ENCODE measurements at places on chromosomes 2 and 18. TPM values are rescaled to one million over a fixed set of nuclear protein-coding genes. Genes with fewer than 3 reads are reported as not detected.

The RAB6C gene
- total RNA-seq: not detected

DNA sequence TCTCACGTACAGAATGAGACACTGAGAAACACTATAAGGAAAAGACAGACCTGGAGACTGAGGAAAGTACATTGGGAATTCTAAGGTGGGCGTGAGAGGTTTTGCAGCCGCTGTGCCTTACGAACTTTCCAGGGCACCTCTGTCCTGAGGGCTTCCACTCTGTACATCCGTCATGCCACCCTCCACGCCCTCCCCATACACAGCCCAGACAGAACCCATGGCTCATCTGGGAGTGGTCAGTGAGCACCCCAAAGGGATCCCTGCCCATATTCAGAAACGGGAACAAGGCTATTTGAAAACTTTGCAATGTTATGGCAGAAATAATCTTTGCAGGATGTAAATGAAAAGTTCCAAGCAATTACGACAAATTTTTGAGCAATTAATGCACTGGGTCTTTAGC, 95.4 kb upstream of the ZNF532 start:
- DNase-seq: no peak

DNA sequence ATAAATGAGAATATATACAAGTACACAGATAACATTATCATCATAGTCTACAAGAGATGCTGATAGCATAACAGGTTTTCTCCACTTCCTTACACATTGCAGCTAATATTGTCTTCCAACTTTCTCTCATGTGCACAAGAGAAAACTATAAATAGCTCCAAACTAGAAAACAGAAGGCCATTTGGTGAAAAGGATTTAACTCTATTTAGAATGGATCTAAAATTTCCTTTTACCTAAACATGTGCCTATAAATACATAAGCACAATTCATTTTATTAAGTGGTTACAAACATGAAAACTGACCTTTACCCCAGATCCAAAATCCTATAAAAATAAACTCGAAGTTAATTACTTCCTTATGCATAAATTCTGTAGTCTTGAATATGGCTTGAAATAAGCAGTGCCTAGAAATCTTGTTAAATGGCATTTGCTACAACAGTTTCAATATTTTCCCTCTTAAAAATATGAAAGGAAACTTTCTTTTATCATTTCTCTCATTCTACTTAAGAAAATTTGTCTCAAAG, 41.6 kb downstream of the SLC25A12 start:
- no peak for DNase-seq

The MOGAT1 gene
- not detected for total RNA-seq

DNA sequence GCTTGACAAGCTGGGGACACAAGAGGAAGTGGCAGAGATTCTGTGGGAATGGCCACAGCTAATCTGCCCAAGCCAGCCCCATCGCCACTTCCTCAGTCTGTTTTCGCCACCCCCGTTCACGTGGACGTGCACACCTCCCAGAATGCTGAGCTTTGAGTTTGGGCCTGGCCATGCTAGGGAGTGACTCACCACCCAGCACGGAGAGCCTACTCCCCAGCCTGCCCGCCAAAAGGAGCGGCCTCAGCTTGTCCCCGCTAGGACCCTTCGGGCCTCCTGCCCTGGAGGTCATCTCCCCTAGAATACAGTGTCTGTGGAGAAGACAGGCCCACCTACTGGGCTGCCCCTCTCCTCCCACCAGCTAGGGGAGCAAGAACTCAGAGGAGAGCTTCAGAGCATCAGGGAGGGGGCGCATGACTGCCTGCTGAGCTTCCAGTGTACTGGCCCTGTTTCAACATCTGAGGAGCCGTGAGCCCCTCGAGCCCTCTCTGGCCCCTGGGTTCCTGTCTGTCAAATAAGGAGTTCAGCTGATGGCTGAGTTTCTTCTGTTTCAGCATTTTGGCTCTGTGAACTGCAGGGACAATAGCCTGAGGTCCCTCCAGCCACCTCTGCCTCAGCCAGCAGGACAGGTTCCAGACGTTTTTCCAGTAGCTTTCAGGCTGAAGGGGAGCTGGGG, 5.1 kb downstream of the SLC35F6 start:
- peak; percentile 84 for DNase-seq

DNA sequence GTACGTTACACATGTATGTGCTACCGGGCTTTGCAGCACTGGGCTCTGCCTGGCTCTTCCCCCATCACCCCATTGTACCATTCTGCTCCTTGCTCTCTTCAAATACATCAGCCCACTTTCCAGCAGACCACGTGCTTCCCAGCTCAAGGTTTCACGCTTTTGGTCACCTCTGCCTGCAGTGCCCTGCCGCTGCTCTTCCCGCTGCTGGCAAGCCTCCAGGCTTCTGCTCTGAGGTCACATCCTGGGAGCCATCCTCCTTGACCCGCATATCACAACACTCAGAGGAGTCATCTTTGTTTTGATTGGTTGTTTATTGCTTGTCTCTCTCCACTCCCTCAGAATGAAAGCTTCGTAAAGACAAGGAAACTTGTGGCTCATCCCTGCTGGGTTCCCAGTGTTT, 34.1 kb downstream of the KIF5C start:
- DNase-seq: no peak

- no peak for DNase-seq
These were observed 100.1 kb downstream of the CRACDL start for GRCh38 chr2:98835831-98836385.

GRCh38 chr18:36360256-36360909, 62.9 kb downstream of the FHOD3 start:
- DNase-seq: no peak

GRCh38 chr2:228105526-228106250, 75.8 kb downstream of the SPHKAP start:
- DNase-seq: no peak

DNA sequence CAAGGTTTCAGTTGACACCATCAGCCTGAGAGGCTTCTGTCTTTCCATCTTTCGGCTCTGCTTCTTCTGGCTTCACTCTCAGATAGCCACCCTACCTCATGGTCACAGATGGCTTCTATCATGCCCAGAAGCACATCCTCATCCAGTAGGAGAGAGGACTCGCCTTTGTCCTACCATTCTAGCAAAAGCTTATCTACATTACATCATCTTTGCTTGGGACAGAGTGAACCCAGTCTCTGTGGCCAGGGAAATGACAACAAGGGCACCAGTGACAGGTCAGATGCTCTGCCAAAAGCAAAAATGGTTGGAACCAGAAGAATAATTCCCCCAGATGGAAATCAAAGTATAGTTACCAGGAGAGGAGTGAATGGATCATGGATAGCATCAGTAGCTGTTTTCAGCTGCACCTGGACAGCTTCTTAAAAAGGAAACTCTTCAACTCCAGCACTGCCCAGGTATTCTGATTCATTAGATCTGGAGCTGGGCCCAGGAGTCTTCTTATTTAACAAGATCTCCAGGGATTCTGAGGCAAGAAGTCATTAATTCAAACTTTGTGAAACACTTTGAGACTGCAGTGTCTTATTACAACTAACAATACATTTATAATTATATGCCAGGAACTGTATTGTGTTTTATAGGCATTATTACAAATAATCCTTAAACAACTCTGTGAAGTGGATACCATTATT, 257.7 kb upstream of the UBE2E3 start:
- no peak for DNase-seq

DNA sequence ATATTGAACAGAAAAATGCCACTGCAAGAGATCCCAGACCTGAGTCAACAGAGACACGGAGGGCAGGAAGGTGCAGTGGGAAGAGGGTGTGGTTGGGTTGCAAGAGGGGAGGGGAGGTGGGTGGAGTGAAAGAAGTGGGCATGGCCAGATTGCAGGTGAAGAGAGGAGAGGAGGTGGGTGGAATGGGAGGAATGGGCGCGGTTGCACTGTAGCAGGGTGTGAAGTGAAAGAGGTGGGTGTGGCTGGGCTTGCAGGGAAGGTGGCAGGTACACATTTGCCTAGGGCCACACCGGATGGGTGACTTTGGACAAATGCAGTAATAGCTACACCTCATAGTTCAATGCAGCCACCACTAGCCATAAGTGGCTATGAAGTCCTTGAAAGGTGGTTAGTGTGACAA, 71.1 kb downstream of the DOCK10 start:
- DNase-seq: no peak

GRCh38 chr2:232368311-232368731, 10.2 kb upstream of the ALPP start:
- no peak for DNase-seq

DNA sequence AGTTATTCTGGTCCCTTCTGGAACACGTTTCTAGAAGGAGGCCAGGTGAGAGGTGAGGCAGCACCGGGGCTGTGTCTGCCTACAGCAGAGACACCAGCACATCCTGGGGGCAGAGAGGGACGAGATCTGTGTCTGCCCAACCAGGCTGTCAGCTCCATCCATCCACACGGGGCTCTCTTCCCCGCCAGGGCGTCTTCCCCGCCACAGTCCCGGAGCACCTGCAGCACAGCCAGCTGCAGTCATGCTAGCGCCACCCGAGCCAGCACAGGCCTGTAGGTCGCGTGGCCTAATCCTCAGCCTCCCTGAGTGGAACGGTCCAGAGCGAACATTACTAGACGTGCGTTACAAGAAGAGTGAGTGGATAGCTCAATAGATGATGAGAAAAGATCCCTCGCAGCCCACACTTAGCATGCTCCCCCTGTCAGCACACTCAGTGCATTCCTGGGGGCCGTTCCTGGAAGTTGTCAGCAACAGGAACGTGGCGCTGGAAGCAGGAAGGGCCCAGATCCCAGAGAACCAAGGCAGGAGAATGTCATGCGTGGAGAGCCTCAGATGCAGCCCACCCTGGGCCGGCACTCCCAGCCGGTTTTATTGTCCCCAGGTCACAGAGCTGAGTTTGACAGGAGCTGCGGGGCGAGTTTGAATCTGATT, 179.0 kb downstream of the TWIST2 start:
- no peak for DNase-seq

- DNase-seq: peak; percentile 28
These were observed 60.4 kb downstream of the RHOB start for GRCh38 chr2:20507166-20507692.

DNA sequence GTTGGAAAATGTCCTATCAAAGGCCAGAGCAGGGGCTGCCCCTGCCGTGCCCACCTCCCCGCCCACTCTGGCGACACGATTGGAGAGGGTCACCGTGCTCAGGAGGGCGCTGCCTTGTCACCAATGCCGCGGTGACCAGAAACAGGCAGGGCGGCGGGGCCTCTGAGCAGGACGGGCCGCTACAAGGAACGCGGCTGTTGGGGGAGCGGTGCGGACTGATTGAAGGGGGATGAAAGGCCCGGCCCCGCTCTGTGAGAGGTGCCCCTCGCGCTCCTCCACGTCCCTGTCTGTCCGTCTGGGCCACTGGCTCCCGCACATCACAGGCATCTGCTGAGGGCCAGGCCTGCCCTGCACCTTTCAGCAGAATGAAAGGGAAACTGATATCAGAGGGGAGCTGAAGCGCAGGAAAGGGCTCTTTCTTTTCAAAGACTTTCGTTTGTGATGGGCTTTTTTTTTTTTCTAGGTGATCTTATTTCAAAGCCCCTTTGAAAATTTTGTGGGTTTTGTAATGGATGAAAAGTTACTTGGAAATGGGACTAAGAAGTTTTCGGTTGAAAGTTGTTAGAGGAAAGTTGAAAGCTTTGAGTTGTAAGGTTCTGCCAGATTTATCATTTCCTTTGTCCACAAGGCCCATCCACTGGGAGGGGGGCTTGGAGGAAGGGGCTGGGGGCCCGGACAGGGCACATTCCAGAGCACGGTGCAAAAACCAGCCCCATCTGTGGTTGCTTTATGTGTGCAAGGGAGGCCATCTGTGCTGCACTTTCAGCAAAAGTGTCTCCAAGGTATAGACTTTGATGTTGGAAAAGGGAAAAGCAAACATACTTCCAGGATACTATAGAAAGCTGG, 244.2 kb downstream of the KLHL29 start:
- DNase-seq: no peak

The KCNJ13 gene
- not detected for total RNA-seq

The FAHD2A gene
- total RNA-seq: 27.3 TPM

The DYSF gene
- total RNA-seq: 47.2 TPM

All from dermis microvascular lymphatic vessel endothelial cell (primary cell).